ENCODE measurements at places on chromosomes 2 and 18.

DNA sequence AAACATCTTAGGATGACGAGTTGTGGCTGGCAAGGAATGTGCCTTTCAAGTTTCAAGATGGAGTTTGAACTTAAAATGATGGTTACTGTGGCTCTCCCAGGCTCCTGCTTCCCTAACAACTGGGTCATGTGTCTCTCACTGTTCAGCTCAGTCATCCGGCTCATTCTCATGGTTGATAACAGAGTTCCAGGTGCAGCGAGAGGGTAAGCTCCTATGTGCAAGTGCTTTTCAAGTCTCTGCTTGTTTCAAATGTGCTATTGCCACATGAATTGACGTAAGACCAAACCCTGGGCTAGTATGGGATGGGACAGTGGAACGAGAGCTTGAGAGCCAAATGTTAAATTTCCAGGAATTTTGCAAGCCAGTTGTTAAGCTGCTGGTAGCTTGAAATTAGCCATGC is 19.5 kb upstream of the PUM2 start:
- no peak for DNase-seq

GRCh38 chr18:48459465-48459864 is 50.3 kb upstream of the ZBTB7C start:
- no peak for DNase-seq

- no peak for DNase-seq
These were observed 72.5 kb upstream of the SMAD2 start for GRCh38 chr18:48002933-48003365.

GRCh38 chr18:77164763-77165485 is 32.3 kb upstream of the MBP start:
- DNase-seq, result no peak

- DNase-seq, result no peak
These were observed 72.3 kb downstream of the BARD1 start for GRCh38 chr2:214737188-214737587.

GRCh38 chr2:70906439-70907005 is 29.2 kb upstream of the ATP6V1B1 start:
- no peak for DNase-seq

- DNase-seq, result no peak
These were observed 104.8 kb downstream of the TANC1 start for GRCh38 chr2:159073256-159073655.

- no peak for DNase-seq
These were observed 58.9 kb upstream of the ZNF516 start for GRCh38 chr18:76553715-76554546.

DNA sequence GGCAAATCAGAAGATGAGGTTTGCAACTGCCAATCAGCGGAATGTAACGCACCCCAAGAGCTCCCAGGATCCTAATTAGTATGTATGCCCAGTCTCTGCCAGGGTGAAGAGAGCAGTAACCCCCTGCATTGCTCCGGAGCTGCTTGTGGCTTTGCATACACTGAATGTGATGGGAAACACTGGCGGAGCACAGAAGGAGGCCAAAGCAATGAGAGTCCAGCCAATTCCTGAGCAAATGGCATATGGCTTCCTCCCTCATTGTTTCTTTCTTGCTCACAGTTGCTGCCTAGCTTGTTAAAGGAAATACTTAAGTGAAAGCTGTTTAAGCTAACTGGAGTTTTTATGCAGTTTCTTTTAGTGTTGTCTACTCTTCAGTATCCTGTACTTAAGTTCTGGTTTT is 343.5 kb upstream of the NT5C1B start:
- DNase-seq, result no peak

DNA sequence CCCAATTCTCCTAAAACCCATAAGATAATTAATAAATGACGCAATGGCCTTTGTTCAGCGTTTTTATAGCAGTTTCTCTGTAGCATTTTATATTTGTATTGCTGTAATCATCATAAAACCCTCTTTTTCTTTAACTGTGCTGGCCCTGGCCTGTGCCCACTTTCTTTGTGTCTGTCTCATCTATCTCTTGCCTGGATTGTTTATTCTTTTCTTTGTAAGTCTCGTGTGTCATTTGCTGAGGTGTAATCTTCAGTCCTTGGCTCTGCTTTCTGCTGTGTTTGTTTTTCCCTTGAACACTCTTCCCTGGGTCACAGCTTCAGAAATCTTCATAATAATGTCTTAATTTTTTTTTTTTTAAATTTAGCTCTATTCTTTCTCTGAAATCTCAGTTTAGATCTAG is 525.8 kb upstream of the LINC00305 start:
- no peak for DNase-seq

DNA sequence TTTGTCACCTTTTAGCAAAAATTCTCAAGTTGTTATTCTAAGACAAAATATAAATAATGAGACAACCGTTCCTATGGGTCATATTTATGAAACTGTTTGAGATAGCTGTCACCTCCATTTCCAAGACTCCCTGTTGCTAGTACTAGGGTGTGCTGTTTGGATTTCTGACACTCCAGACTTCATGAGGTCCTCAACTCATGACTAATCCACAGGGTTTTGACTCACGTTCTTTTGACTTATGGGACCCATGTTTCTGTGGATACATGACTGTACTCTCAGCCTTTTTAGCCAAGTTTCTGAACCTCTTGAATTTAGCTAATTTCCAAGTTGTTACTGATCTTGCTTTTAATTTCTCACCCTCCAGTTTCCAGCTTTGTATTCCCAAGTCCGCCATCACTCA is 178.7 kb upstream of the FAM98A start:
- DNase-seq, result no peak

DNA sequence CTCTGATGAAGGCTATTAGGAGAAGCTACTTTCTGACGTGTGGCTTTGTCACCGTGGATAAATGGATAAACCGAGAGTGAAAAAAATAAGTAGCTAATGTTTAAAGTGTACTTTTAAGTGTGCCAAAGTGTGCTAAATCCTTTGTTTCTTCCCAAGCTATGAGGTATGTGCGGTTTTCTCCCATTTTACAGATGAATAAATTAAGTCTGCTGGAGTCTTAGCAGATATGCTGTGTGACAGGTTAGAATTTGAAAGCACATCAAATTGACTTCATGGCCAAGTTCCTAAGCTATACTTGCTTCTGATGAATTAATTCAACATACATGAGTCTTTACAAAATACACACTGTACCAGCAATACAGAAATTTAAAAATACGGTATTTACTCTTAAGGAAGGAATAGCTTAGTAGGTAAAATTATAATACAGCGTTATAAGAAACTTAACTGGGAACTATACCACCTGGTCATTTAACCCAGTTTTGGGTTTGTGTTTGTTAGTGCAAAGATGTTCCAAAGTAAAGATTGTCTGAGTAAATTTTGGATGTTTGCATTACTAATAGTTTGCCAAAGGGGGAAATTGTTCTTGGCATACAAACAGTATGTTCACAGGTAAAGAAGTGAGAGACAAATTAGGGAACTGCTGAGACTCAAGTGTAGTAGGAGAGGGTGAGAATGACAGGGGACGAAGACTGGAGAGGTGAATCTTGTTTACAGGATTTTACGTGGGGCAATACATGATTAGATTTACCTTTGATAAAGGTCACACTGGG is 1.4 kb downstream of the AGPS start:
- DNase-seq, result no peak

- DNase-seq, result no peak
These were observed 25.3 kb downstream of the RTP5 start for GRCh38 chr2:241894681-241895426.

Data from stimulated activated CD8-positive, alpha-beta memory T cell treated with anti-CD3 and anti-CD28 coated beads, Interleukin-4, amount 100 ng/mL, for 1 hour (primary cell).